ENCODE measurements at places on chromosomes 16 and 17.

DNA sequence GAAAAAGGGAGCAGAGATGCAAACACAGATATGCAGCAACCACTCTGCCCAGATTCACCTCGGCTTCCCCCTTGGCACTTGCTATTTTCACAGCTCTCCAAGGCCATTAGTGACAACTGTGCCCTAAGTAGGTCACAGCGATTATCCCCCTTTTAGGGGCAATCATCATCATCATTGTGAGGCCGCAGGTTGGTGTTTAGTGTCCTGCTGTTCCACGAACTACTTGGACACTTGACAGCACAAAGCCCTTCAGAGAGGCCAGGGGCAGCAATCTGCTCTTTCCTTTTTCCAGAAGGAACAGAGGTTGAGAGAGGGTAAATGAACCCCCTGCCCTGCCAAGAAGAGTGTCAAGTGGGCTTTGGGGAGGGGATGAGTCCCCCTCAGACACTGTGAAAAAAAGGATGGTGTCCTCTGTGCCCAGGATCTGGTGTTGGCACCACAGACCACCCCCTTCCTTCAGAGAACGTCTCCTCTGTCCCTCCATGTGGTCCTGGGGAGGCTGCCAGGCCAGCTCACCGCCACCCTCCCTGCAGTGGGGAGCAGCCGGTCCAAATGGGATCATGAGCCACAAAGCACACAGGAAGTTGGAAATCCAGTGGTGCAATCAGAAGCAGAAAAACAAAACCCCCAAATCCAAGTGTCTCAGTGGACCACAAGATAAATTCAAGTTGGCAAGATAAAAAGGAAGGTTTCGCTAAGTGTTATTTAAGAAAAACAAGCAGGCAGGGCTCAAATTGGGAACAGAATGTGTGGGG lies 78.4 kb upstream of the MED9 start:
- DNase-seq: no peak

DNA sequence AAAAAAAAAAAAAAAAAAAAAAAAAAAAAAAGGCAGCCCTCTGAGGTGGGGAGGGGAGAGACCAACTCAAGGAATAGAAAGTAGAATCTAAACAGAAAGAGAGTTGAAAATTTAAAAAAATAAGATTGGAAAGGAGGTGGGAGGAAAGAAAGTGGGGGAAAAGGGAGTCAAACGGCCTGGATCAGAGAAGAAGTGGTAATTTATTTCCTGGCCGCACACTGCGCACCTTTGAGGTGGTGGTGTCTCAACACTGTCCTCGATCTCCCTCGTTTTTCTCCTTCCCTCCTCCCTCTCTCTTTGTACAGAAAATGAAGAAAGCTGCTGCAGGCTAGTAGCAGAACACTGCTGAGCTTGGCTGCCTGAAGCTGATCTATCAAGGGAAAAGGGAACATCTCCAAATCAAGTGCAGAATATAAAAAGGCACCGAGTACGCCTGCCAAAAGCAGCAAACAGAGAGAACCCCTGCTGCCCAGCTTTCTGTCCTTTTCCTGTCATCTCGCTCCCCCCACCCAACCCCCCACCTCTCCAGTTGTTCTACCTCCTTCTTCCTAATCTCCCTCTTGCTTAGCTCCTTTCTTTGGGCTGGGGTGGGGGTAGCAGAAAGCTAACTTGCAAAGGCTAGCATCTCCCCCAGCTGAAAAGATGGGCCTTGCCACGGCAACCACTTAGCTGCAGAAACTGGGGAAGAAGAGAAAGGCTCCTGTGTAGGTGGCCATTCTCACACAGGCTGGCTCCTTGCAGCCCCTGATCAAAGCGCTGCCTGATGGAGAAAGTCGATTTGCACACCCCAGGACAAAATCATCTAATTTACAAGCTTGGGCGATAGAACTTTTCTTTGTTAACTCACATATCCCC lies 22.5 kb downstream of the AXIN2 start:
- DNase-seq: no peak

DNA sequence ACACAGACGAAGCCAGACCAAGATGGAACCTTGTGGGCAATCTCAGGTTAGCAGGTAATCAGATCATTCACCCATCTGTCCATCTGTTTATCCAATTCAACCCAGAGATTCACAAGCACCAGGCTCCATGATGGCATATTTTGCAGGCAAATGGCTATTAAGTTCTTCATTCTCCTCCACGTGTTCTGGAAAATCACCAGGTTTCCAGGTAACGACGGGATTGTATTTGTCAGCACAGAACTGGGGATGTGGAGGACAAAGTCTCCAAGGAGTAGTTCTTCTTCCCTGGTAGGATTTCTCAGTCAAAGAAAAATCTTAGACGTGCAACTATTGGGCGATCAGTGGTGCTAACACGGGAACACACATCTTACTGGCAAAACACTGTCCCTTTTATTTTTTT lies 368.8 kb downstream of the SLC39A11 start:
- DNase-seq: no peak

GRCh38 chr16:642189-643049 lies 791 bp downstream of the MCRIP2 start:
- DNase-seq: no peak

DNA sequence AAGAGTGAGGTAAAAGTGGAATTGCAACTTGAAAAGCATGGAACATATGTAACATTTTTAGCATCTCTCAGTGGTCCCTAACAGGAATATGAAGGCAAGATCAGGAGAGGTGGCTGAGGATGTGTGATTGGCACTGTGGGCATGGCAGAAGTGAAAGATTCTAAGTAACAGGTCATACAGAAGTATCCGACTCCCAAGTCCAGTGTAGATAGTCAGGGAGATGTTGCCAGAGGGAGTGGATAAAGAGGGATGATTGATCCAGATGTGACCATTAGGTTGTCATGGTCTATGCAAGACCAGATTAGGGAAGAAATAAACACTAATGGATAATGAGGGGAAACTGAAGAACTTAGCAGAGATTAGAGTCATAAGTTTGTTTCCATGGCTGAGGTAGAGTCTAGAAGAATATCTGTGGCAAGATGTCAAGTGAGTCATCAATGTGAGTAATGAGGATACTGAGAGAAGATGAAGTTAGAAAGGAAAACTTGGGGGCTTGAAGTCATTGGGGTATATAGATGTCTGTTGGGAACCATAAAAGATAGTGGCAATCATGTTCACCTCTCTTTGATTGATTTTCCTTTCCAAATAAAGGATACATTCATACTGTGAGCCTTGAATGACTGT lies 23.9 kb upstream of the CAPNS2 start:
- DNase-seq: no peak
